ENCODE measurements at places on chromosomes 12 and 14.

- DNase-seq = no peak
Observed at GRCh38 chr14:68676511-68676943, 116.3 kb downstream of the ZFP36L1 start.

- no peak for DNase-seq
Observed at GRCh38 chr14:69543341-69544115, 31.1 kb downstream of the CCDC177 start.

- no peak for DNase-seq
Observed at GRCh38 chr14:43894534-43894933, 612.5 kb downstream of the FSCB start.

DNA sequence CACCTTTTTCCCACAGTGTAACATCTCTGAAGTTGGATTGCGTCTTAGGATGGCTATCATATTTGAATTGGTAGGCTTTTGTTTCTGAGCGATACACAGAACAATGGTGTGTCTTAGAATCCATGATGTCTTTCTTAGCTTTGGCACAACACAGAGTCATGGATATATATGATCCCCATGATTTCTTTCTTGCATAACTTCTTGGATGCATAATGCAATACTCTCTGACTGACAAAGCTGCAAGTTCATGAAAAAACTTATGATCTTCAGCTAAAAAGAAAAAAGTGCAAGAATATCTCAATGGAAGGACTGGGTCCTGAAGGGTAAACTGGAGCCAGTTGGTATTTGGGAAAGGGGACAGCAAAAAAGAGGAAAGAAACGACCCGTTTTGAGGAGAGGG lies 48.1 kb downstream of the VWF start:
- no peak for DNase-seq

- no peak for DNase-seq
Observed at GRCh38 chr12:98758331-98758730, 113.2 kb downstream of the APAF1 start.

DNA sequence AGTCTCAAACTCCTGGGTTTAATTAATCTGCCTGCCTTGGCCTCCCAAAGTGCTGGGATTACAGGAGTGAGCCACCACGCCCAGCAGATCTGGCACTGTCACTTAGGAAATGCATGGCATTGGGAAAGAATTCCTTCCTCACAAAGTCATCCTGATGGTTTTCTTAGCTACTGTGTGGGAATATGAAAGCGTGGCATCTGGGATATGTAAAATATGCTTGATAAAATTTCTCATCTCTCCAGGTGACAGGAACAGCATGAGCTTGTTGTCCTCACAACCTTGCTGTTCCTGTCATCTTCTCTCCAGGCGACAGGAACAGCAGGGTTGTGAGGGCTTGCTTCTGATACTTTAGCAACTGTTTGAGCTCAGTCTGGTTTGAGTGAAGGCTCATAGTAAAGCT lies 16.1 kb upstream of the AICDA start:
- DNase-seq = no peak
